ENCODE measurements at places on chromosomes 12 and 14. TPM values are rescaled to one million over a fixed set of nuclear protein-coding genes. Genes with fewer than 3 reads are reported as not detected.

CRACR2A gene
- 28.0 TPM for total RNA-seq

FSCB gene
- total RNA-seq, result not detected

NTS gene
- not detected for total RNA-seq

MYH7 gene
- 0.05 TPM for total RNA-seq

KCNC2 gene
- total RNA-seq, result not detected

MFAP5 gene
- total RNA-seq, result not detected

AQP6 gene
- total RNA-seq, result not detected

SELPLG gene
- total RNA-seq, result 51.9 TPM

ACSS3 gene
- not detected for total RNA-seq

ACYP1 gene
- total RNA-seq, result 43.0 TPM

DNA sequence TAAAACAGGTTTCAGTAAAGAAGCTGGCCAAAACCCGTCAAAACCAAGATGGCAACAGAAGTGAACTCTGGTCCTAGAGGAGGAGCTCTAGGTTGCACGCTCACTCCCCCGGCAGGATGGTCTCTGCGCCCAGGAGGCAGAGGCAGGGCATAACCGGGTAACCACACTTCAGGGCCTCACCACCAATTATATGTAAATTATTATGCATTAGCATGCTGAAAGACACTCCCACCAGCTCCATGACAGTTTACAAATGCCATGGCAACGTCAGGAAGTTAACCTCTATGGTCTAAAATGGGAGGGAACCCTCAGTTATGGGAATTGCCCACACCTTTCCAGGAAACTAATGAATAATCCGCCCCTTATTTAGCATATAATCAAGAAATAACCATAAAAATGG lies 20.1 kb upstream of the SLC6A12 start:
- no peak for DNase-seq

DNA sequence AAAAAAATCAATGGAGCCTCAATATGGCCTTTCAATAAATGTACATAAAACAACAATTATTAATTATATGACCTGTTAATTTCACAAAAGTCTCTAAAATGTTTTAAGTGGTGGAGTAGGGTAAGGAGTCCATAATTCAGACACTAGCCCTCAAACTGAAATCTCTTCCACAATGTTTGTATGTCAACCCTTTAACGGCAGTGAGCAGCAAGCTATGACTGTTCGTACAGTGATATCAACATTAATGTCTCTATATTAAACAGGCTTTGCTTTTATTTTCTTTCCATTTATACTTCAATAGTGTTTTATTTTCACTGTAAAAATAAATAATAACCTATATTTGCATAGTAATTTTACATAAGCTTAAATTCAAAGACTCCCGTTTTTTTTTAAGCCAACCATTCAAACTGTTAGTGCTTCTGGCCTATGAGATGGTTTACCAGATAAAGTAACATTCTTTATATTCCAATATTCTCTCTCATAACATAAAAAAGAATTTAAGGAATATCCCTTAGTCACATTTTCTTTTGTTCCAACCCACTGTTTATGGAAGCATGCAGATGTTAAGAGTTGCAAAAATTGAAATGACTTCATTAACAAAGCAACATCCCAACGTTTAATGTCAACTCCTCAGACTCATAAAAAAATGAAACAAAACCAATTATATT lies 2.3 kb downstream of the CDK17 start:
- no peak for DNase-seq

- no peak for DNase-seq
These were observed 36.7 kb downstream of the RBM19 start for GRCh38 chr12:113929312-113929989.

- no peak for DNase-seq
These were observed 53.0 kb downstream of the SPRING1 start for GRCh38 chr12:116684891-116685290.

- DNase-seq, result no peak
These were observed 382.2 kb downstream of the MED13L start for GRCh38 chr12:115895247-115895646.

GRCh38 chr12:40819436-40820108 lies 127.3 kb downstream of the CNTN1 start:
- no peak for DNase-seq

GRCh38 chr12:67245571-67245970 lies 23.6 kb upstream of the CAND1 start:
- DNase-seq, result no peak

DNA sequence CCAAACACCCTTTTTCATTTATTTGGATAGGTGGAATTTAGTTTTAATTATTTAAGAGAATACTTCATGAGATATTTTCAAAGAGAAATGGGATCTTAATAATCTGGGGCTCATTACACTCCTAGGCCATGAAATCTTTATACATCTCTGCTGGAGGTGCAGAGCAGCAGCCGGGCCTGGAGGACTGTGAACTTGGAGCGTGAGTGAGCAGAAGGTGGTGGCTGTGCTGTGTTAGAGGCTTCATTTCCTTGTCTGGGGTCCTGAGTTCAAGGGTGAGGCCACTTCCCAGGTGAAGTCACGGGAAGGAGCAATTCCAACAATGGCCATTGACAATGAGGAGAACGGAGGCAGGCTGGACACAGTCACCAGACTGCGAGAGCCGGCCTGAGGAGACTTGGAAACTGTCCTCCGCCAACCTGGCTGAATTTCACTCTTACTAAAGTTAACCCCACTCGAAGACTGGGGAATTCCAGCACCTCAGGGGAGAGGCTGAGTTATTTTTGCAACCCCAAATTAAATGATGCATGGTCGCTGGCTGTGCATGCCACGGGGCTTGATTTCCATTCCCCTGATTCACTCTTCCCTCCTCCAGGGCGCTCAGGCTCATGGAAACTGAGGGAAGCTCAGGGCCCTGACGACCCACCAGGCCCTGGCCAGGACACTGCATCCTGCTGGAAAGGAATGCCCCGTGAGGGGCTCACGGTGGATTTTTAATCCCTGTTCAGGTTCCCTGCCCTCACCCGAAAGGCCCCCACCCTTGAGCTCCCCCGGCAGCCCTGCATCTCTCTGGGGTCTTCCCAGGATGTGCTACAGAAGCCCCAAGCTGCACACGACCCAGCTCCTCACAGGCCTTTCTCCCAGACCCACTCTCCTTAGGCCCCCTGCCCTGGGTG lies 22.6 kb upstream of the TRAF3 start:
- DNase-seq, result no peak

- no peak for DNase-seq
These were observed 285.0 kb upstream of the ATP2B1 start for GRCh38 chr12:89993632-89994031.

DNA sequence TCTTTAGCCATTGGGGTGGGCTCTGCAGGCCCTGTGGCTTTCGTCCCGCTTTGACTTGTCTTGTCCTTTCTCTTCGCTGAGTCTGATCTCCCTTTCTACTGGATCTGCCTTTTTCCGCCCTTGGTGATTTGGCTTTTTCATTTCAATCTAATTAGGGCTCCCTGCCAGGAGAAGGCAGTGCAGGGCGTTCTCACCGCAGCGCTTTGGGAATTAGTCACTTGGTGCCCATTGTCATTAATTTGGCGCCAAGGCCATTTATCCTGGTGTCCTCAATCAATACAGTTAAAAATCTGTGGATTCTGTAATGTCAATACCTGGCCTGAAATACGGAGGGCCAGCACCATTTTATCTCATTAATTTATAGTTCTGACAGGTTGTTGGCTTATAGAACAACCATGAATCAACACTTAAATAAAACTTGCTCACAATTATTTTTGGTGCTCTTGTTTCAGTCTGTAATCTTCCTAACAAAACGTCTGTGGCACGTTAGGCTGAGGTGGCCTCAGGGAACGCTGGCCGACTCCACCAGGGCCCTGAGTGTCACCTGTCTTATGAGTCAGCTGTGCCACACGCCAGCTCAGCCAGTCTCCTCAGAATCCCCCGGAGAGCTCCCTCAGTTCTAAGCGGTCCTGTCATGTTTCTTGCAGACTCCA lies 115.7 kb downstream of the BEGAIN start:
- DNase-seq, result no peak

DNA sequence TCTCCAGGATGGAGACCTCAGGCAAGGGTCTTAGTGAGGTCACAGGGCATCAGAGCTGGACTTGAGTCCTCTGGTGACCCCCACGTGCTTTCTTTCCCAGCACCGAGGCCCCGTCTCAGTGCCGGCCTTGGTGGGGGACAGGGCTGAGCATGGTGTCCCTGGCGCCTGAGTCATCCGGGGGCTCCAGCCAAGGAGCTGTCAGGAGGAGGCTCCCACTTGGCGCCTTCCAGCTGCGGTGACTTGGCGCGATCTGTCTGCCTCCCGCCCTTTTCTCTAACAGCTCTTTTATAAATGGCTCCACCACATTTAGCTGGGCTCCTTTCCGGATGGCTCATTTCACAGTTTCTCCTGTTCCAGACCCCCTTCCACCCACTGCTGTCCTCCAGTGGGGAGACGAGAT lies 60.4 kb downstream of the PRMT8 start:
- DNase-seq, result no peak

GRCh38 chr14:98684468-98684867 lies 587.5 kb downstream of the BCL11B start:
- no peak for DNase-seq

DNA sequence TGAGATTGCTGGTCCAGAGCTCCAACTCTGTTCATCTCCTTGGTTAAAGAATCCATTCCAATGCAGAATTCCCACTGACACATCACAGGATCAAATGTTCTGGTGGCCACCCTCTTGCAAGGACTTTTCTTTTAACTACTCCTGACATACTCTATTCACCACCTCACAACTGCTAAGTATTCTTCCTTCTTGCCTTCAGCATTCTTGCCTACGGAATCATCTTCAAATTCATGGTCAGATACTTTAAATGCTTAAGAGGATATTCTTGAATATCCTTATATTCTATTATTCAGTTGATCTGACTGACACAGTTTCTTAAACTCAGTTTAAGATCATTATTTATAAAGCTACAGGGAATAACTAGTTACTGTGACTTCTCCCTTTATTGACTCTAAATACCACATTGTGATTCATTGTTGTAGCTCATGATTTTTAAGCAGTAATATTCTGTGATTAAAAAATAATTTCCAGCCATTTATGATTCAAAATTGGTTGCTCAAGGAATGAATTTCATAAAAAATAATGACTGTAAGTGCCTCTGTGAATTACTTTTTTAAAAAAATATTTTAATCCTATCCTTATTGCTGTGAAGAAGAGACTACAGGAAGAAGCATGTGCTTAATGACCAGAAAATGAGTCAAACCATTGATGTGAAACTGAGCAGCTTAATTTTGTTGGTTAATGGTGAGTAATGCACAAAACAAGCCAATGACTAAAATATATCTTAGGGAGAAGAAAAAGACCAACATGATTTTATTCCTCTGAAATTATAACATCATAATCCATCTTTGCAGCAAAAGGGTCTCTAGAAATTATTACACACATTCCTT lies 207.1 kb downstream of the PIK3C2G start:
- DNase-seq, result no peak

DNA sequence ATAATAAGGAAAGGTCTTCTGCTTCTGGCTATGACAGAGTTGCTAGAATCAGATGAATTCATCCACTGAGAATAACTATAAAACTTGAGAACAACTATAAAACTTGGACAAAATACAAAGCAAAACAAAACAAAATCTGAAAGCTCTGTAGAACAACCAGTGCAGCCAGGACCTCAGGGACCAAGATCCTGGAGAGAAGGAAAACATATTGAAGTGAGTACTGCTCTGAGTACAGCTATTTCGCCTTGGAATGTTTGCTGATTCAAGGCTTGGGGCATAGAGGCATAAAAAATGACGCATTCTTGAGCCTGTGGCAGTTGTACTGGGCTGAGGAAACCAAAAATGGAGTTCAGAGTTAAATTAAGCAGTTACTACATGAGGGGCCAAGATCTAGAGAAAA lies 21.7 kb downstream of the FOXA1 start:
- DNase-seq, result no peak

DNA sequence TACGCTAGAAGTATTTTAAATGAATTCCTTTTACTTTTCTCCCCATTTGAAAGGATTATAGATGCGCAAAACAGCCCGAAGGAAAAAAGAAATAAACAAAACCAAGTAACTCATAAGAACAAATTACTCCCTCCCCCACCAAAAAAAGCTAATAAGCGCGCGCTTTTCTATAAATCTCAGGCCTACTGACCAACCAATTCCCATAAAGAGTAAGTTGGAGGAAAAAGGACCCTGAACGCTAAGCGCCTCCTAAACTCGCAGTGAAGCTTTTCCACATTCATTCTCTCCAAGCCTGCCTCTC lies 588 bp downstream of the MBIP start:
- DNase-seq, result no peak

GRCh38 chr14:64434528-64434927 lies 30.8 kb upstream of the AKAP5 start:
- DNase-seq, result no peak

DNA sequence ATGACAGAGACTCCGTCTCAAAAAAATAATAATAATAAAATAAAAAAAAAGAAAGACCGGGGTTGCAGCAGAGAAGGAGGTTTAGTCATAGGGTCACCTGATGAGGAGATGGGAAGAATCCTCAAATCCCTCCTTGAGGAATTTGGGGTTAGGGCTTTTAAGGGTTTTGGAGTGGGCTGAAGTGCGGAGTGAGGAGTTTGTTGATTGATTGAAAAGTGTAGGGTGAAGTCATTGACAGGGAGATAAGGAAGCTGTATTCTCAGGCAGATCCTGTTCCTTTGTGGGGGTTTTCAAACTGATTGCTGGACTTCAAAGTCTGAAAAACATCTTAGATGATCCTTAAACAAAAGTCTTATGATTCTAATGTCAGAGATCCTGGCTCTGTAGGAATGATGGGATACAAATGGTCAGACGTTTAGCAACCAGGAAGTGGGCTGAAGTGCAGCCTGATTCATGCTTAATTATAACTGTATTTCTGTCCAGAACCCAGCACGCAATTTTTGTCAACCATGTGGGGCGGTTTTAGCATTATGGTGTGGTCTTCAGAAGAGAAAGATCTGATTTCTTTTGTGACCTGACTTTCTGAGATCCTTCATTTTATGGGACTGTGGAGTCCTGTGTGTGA lies 16.0 kb downstream of the FNTB start:
- DNase-seq, result no peak

- no peak for DNase-seq
These were observed 84.1 kb upstream of the GNG2 start for GRCh38 chr14:51776102-51776894.

DNA sequence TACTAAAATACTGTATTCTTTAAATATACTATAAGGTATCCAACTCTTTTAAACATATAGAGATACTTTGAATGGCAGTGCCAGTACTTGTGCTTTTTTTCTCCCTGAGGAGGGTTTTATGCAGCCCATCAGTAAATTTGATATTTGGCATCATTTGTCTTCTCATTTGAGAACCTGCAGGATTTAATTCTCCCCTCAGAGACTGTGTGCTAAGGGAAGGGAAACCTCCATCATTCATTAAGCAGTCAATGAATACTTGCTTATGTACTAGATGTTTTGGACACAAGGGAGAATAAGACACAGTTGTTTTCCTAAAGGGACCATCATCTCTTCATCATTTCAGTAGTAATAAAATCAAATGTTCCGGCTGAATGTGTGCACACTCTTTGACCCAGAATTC lies 40.8 kb downstream of the FRS2 start:
- no peak for DNase-seq

GRCh38 chr12:170371-171225 lies 43.4 kb downstream of the SLC6A12 start:
- no peak for DNase-seq

DNA sequence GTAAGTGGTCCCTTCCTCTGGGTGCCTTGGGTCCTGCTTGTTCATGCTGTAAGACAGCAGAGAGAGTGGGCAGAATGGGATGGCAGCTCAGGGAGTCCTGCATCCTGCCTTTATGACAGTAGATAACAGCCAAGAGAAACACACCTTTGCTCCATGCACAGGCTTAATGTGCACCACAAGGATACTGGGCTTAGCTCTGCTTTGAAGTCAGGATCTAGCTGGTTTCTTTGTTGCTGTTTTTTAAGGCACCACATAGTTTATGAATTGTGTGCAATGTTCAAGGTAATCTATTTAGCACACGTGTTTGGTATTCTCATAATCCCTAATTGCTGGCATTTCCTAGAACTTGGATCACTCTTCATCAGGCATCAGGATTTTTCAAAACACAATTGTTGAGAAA lies 239.5 kb upstream of the DCN start:
- no peak for DNase-seq
